ENCODE measurements at places on chromosomes 16 and 17. TPM values are rescaled to one million over a fixed set of nuclear protein-coding genes. Genes with fewer than 3 reads are reported as not detected.

DNA sequence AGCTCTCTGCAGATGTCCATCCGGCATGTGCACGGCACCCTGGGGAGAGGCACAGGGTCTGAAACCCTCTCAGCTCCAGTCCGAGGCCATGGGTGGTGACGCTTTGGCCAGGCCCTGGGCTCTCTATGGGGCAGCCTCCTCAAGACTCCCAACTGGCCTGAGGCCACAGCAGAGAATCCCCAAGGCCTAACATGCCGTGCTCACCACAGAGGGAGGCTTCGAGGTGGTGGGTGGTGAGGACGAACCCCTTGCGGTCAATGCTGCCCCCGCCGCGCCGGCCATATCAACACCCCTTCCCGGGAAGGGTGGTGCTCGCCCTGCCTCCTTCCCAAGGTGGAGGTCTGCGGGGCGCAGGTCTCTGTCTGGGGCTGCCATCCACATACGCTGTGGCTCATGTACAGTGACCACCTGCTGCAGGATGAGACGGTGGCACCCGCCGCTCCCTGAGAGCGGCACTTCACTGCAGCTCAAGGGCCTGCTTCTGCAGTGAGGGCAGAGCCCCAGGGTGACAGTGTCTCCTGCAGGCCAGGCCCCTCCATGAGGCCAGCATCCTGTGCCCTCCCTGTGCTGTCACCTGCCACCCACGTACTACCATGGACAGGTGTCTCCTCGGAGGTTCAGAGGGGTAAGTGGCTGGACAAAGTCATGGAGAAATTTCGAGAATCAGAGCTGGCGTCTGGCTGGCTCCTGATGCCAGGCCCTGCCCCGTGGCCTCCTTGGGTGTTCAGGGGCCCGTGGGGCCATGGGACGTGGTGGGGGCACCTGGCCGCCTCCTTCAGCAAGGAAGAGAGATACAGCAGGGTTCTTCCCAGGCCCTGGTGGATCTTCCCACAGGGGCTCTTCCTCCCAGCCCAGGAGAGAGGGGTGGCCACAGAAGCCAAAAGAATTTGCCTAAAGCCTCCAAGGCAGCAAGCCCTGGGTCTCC is 54.6 kb upstream of the ACSF3 start:
- no peak for DNase-seq

- DNase-seq: no peak
These were observed 46.3 kb downstream of the ZNF18 start for GRCh38 chr17:11950771-11951519.

DNA sequence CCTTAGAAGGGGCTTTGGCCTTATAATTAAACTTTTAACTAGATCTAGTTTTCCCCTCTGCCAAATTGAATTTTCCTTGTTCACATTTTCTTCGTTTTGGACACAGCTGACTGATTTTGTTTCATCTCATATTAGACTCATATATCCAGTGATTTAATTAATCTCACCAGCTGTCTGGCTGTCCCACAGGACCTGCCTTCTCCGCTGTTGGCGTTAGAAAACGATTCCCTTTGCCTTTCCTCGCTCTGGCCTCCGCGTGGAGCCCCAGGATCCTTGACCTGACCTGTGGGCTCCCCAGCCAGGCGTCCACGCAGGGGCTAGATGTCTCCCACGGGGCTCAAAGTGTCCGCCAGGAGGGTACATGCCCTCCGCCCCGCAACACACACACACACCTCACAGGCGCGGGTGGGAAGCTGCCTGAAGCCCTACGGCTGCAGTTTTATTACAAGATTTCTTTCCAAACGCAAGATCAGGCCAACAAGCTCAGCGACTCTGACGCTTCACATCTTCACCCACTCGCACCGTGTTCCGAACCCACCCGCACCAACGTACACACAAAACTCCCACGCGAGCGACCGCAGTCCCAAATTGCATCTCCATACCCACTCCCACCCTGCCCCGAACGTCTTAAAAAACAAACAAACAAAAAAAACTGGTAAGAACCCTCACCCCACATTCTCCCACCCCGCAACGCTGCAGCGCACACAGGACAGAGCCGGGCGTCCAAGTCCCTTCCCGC is 1.1 kb downstream of the RPRML start:
- DNase-seq: no peak

GRCh38 chr16:68289621-68290329 is 21.0 kb downstream of the SLC7A6OS start:
- DNase-seq: no peak

Gene LRRC37A
- 2.4 TPM for polyA plus RNA-seq

Gene LITAFD
- not detected for polyA plus RNA-seq

- DNase-seq: no peak
These were observed 79.3 kb downstream of the NQO1 start for GRCh38 chr16:69647020-69647419.

DNA sequence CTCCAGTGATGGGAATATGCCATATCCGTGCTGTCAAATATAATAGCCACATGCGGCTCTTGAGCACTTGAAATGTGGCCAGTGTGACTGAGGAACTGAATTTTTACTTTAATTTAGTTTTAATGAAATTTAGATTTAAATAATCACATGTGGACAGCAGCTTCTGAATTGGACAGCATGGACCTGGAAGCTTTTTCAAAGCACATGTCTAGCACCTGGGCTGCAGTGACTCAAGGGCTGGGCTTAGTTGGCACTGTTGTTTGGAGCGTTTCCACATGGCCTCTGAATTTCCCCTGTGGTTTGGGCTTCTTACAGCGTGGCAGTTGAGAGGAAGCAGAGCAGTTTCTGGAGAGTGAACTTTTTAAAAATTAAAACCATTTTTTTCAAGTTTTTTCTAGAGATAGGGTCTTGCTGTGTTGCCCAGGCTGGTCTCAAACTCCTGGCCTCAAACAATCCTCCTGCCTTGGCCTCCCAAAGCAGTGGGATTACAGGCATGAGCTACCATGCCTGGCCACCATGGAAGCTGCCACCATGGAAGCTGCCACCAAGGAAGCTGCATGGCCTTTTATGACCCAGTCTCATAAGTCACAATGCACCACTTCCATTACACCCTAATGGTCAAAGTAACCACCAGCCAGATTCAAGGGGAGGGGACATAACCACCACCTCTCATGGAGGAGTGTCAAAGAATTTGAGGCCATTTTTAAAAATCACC is 6.7 kb upstream of the TOB1 start:
- no peak for DNase-seq

- no peak for DNase-seq
These were observed 165.6 kb downstream of the USP31 start for GRCh38 chr16:22983614-22984013.

- no peak for DNase-seq
These were observed 36.6 kb upstream of the TMEM132E start for GRCh38 chr17:34542700-34543336.

DNA sequence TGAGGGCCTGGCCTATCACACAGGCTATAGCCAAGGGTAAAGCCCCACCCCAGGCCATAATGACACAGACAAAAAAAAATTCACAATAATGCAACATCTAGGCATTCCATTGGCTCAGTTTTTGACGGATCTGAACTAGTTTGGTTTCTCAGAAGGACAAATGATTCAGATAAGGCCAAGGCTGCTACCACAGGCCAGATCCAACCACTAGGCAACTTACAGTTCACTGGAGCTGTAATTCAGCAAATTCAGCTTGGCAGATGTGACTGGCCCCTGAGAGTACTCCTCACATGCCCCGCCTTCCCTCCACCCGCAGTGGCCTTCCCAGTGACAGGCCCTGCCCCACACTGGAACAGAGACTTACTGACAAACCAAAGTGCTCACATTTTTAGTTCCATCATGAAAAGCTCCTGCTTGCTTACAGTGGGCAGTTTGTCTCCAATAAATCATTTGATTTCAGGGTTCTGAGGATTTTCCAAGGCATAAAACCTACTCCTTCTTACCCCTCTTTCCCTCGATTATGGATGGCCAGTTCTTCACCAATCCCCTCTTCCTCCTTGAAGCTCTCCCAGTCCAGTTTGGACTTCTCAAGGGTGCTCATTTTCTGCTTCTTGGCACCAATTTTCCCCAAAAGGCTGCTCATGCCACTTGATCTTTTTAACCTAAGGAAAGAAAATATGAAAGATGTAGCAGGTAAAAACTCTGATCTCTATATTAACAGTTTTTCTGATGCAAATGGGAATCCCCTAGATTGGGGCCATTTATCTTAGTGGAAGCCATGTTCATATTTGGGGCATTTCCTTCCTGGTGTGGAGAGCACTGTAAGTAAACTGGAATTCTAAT is 53.3 kb upstream of the BCAR1 start:
- DNase-seq: no peak

DNA sequence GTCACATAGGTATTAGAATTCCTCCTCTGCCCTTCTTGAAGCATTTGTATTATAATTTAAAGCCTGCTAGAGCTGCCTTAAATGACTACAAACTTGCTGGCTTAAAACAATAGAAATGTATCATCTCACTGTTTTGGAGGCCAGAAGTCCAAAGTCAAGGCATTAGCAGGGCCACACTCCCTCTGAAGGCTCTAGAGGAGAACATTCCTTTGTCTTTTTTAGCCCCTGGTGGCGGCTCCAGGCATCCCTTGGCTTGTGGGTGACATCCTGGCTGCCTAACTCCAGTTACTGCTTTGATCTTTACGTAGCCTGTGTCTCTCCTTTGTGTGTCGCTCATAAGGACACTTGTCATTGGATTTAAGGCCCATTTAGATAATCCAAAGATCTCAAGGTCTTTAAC is 186.6 kb upstream of the SALL1 start:
- no peak for DNase-seq

Gene DNASE1L2
- polyA plus RNA-seq: 0.74 TPM

DNA sequence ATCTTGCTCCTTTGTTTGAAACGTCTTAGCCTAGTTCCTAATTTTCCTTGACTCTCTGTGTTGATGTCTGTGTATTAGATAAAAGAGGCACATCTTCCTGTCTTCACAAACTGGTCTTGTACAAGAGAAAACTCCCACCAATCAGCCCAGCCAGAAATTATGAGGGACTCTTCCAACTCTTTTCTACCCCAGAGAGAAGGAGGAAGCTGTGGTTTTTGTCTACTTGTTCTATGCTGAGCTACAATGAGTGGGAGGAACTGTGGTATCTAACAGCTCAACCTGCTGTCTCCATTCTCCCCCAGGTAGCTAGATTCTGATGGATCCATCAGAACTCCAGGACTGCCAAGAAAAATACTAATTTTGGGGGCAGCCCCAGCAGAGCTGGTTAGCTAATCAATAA is 392.5 kb downstream of the HS3ST3B1 start:
- no peak for DNase-seq

Gene KLHL10
- polyA plus RNA-seq: 0.28 TPM

- DNase-seq: no peak
These were observed 95.9 kb upstream of the ZFHX3 start for GRCh38 chr16:73143576-73144422.

GRCh38 chr17:607361-608147 is 107.1 kb downstream of the VPS53 start:
- no peak for DNase-seq

Gene CLEC10A
- polyA plus RNA-seq: 1.9 TPM

DNA sequence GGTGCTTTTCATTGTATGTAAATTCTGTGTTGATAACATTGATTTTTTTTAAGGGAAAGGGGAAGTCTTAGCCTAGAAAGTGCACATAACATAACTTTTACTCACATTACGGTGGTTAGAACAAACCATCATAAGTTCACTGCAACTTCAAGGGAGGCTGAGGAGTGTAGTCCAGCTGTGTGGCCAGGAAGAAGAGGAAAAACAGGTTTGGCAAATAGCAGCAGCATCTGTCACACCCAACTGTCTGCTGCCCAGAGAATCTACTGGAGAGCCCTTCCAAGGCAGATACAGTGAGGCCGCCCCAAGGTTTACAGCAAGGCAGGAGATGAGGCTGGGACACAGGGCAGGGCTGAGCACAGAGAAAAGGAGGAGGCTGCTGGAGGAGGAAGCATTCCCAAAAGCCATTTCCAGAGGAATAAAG is 60.6 kb downstream of the AIPL1 start:
- no peak for DNase-seq

Gene ABR
- 49.5 TPM for polyA plus RNA-seq

DNA sequence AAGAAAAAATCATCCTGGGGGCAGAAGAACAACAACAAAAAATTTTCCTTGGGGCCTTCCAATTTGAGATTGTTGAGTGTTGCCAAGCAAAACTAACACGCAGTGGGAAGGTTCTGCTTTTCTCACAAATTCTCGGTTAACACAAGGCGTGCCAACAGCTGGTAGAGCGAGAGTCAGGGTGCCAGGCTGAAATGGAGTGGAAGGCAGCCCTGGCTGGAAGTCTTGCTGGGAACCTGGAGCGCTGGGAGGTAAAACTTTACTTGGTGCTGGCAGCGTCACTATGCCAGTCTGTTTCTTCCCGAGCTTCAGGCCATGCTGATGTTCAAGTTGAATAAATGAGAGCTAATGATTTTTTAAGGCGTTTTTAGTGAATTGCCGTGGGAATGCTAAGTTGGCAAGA is 189.4 kb downstream of the WWOX start:
- DNase-seq: no peak

GRCh38 chr16:74249254-74249653 is 47.4 kb upstream of the PSMD7 start:
- no peak for DNase-seq

GRCh38 chr16:69111876-69112230 is 6.4 kb downstream of the HAS3 start:
- DNase-seq: no peak

DNA sequence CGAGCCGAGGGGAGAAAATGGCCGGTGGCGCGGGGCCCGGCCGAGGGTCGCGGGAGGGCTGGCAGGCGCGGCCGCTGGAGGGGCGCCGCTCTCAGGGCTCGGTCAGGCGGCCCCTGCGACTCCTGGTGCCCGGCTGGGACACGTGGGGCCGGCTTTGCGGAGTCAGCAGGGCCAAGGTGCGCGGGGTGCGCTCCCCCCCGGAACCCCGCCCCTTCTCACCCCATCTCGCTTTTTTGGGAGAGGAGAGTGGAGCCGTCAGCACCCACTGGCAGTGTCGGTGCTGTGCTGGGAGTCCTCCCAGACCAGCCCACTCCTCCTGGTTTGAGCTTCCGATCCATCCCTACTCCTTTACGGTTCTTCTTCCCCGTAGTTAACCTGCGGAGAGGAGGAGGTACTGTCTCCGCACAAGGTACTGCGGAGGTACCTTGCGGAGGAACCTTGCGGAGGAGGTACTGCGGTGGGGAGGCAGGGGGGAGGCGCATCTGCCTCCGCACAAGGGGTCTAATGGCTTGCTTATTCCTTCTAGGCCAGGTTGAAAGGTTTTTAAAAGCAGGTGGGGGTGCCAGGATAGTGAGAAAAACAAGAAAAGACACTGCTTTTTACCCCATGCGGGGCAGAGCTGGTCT is 19.1 kb upstream of the CBX8 start:
- DNase-seq: no peak

- no peak for DNase-seq
These were observed 77.1 kb upstream of the HS3ST3A1 start for GRCh38 chr17:13678841-13679240.

Gene AGRP
- polyA plus RNA-seq: not detected
